ENCODE measurements at places on chromosomes 6 and 20.

DNA sequence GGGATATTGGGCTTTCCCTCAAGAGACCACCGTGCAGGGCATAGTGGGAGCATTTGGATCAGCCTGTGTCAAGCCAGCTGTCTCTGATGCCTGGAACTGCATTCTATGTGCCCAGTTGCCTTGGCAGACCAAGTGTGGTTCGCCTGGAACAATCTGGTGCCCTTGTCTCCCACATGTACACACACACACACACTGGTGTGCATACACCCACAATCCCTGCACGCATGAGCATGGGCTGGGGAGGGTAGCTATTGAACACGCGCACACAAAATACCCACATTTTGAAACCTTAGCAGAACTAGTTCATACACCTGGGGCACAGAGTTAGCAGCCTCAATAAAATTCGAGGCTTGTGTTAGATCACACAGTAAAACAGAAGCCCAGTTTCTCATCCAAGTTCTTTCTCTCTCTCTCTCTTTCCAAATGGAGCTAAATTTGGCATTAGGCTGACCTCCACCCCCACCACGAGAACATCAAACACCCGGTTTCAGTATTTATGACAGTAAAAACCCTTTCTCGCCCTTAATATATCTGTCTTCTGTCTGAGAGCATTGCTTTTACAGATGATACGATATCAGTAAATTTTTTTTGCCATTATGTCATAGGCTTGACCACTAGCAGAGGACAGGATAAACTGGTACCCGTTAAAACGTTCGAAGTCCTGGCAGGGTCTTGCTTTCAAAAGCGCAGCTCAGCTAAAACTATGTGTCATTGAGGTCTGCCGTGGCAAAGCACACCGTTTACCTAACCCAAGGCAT is 18.2 kb upstream of the NFATC2 start:
- no peak for DNase-seq

- DNase-seq = no peak
Measured at GRCh38 chr20:24462460-24463010, 6.9 kb upstream of the SYNDIG1 start.

DNA sequence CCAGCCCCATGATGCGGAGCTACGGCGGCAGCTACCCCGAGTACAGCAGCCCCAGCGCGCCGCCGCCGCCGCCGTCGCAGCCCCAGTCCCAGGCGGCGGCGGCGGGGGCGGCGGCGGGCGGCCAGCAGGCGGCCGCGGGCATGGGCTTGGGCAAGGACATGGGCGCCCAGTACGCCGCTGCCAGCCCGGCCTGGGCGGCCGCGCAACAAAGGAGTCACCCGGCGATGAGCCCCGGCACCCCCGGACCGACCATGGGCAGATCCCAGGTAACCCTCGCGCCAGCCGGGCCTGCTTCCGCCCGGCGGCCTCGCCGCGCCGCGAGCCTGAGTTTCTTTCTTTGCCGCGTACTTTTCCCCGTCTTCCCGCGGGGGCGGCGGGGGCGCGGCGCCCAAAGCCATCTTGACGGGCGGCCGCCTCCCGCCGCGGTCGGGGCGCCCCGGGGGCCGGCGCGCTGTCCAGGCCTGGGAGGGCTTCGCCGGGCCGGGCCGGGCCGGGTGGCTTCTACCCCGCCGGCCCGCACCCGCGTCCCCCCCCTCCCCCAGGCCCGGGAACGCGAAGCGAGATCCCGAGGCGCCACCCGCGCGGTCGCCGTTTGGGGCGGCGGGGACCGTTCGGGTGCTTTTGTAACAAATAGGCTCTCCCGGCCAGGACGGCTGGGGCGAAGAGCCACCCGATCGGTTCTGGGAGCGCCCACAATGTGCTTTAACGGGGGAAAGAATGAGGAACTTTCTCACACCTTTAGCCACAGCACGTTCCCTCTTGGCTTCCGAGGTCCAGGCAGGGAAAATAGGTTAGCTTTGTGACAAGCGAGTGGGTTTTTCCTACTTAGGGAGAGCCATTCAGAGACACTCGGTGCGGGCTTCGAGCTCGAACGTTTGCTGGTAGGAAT is 2.3 kb downstream of the ARID1B start:
- DNase-seq = peak; percentile 56

DNA sequence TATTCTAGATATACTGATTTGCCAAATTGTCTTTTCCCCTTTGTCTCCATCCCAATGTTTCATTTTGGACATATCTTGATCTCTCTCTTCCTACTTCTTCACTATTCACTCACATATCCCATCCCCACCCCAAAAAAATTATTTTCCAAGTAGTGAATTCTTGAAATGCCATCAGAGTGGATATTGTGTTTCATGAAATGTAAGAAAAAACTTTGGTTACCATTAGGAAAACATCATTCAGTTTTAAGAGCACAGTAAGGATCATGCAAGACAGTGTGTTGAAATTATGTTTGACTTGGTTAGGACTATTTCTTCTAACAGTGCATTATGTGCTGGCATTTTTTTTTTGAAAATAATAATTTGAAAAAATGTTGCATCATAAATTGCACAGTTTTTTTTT is 5.7 kb downstream of the RSPO3 start:
- DNase-seq = no peak

DNA sequence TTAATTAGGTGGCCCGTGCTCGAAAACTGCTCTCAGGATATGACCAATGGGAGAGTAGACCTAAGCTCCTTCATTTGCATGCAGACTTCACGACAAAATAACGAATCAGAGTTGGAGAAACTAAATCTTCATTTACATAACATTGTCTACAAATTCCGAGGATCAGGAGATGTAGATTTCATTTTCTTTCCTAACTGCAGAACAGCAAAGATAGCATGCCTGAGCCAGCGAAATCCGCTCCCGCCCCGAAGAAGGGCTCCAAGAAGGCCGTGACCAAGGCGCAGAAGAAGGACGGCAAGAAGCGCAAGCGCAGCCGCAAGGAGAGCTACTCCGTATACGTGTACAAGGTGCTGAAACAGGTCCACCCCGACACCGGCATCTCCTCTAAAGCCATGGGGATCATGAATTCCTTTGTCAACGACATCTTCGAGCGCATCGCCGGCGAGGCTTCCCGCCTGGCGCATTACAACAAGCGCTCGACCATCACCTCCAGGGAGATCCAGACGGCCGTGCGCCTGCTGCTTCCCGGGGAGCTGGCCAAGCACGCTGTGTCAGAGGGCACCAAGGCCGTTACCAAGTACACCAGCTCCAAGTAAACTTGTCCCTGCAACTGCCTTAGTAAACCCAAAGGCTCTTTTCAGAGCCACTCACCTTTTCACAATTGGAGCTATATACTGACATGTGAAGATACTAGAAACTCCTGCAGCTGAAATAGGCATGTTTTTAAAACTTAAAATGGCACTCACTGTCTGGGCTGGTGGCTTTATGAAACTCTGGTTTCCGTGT is 96.5 kb downstream of the HFE start:
- no peak for DNase-seq

- DNase-seq = peak; percentile 0
Measured at GRCh38 chr20:24837781-24838450, 111.2 kb upstream of the CST7 start.

DNA sequence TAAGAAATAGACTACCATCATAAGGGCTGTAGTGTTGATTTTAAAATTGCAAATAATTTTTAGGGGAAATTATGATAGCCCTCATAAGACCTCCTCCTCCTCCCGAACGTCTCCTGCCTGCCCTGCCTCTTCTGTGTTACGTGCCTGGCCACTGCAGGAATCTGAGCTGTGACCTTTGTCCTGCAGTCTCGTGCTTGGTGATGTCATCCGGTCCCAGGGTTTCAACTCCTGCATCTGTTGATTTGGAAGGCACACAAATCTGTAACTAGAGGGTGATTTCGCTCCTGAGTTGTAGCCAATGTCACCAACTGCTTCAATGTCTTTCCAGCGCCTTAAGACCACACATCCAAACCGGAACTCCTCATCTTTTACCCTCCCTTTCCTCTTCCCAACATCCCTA is 163.2 kb downstream of the AIG1 start:
- DNase-seq = no peak

GRCh38 chr6:84002226-84002625 is 31.3 kb upstream of the MRAP2 start:
- DNase-seq = no peak

DNA sequence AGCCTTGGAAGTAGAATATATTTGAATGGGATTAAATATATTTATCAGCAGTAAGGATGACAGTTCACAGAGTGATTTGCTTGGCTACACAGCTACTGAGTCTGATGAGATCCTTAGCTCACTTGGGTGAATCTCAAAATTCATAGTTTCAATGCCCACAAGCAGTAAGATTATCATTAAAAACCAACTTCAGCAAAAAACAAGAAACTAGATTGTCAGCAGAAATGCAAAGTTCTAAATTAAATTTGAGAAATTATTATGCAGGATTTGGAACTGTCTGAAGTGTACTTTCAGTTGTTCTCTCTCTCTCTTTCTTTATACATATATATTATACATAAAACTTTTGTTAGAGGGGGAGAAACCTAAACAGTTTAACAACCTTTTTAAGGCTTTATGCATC is 288.8 kb upstream of the SASH1 start:
- no peak for DNase-seq

GRCh38 chr20:46230801-46231282 is 77.5 kb downstream of the CDH22 start:
- no peak for DNase-seq

DNA sequence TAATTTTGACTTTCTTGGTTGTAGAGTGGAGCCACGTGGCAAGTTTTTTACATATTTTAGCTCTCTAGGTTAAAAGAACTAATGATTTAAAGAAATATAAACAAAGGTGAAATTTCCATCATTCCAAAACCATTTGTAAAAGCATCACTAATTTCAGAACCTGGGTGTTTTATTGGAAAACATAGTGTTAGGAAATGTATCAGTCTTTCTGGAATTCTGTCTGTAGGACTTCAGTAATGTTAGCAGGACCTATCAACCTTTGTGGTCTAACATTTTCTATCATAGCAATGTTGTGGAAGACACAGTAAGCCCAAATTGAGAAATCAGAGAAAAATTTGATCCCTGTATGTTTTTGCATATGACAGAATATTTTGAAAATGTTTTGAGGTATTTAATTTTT is 28.3 kb downstream of the L3MBTL3 start:
- DNase-seq = no peak

DNA sequence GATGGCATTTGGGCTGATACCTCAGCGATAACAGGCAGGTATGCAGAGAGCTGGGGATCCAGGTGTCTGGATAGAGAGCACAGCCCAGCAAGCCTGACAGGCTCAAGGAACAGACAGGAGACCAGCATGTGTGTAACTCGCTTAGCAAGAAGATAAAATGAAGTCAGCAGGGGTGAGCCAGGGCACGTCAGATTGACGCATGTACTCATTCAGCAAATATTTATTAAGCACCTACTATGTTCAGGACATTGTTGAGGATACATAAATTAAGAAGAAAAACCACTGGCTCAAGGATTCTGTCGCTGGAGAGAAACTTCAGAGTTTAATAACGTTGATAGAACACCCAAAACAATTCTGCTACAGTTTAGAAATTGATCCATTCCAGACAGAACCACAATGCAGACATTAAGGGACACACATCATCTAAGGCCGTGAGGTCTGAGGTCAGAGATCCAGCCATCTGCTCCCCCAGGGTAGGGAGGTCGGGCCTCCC is 1.0 kb upstream of the DUSP22 start:
- DNase-seq = peak; percentile 24

GRCh38 chr20:61879303-61879620 is 186.4 kb downstream of the TAF4 start:
- DNase-seq = no peak

DNA sequence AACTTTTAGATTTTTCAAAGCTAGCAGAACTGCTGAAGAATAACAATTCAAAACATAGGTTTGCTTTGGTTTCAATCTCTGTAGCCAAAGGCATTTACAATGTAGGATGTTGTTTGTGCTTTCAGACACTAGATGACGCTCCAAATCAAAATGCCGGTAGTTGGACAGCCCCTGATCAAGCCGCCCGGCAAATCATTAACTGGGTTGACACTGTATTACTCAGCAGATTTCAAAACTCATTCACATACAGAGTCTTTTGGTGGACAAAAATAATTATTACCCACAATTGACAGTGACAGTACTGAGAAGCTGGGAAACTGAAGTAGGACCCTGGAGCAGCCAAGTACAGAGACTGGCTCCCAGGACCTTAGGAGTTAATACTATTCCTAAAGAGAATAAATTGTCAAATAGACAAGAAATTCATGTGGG is 21.3 kb upstream of the HFE start:
- no peak for DNase-seq

DNA sequence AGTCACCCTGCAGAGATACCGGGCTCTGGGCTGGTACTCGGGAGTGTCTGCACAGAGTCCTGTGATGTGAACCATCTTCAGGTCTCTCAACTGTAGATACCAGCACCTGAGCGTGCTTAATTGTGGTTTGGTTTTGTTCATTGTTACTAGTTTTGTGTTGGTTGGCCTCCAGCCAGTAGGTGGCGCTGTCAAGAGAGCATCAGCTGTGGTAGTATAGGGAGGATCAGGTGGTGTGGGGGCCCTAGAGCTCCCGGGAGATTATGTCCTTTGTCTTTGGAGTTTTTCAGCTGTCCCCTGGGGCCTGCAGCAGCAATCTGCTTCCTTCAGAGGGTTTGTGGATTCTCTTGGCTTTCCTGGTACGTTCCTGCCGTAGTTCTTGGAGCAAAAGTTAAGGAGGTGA is 67.9 kb downstream of the CDYL start:
- no peak for DNase-seq

GRCh38 chr6:43858161-43859153 is 88.4 kb downstream of the VEGFA start:
- no peak for DNase-seq

- DNase-seq = no peak
Measured at GRCh38 chr6:143234734-143235133, 174.0 kb downstream of the AIG1 start.

DNA sequence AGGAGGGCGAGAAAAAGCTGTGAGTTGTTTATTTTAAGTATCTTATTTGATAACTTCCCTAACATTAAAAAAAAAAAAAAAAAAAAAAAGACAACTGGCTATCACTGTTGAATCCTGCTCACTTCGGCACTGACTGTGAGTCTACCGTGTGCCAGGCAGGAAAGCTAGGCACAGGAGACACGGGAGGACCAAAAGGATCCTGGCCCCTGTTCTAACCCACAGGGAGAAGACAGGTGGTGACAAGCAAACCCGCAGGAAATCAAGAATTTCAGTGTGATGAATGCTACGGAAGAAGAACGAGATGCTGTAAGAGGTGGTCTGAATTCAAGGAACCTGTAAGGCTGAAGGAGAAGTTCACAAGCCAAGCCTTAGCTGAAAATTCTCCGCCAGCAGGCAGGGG is 94.7 kb upstream of the NFATC2 start:
- no peak for DNase-seq

- DNase-seq = no peak
Measured at GRCh38 chr6:89583559-89583958, 55.0 kb downstream of the LYRM2 start.

- no peak for DNase-seq
Measured at GRCh38 chr20:2213401-2213800, 82.4 kb upstream of the TGM3 start.

DNA sequence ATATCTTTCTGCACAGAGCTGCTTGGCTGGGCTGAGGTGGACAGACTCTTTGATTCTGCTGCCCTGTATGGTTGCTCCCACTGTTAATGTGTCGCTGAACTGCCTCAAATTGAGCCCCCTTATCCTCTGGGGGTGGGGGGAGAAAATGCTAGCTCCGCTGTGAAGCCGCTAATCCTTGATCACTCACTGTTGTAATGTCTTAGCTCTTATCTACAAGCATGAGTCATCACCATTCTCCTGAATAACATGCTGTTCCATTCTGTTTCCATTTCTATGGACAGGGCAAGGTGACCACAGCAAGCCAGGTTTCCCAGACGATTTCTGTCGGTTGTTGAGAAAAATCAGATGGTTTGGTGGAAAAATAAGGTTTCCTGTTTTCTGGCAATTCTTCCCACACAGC is 218.4 kb upstream of the GGTLC1 start:
- DNase-seq = no peak
